ENCODE measurements at places on chromosomes 7 and 10.

GRCh38 chr7:16420329-16420648 is 1.0 kb downstream of the CRPPA start:
- DNase-seq: no peak

DNA sequence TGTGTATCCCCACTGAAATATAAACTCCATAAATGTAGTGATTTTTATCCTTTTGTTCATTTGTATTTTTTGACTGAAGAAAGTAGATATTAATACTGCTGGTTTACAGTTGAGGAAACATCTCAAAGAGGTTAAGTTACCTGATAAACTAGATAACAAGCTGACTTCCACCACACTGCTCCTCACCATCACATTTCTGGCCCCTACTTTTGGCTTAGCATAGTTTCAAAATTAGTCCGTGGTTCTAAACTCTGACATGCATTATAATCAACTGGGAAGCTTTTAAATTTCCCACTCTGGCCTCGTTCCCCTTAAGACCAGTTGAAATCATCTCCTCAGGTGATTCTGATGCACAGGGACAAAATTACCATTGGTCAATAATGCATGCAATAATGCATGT is 43.5 kb downstream of the ANKIB1 start:
- no peak for DNase-seq

- DNase-seq: no peak
These were observed 87.6 kb upstream of the AFAP1L2 start for GRCh38 chr10:114491933-114492332.

DNA sequence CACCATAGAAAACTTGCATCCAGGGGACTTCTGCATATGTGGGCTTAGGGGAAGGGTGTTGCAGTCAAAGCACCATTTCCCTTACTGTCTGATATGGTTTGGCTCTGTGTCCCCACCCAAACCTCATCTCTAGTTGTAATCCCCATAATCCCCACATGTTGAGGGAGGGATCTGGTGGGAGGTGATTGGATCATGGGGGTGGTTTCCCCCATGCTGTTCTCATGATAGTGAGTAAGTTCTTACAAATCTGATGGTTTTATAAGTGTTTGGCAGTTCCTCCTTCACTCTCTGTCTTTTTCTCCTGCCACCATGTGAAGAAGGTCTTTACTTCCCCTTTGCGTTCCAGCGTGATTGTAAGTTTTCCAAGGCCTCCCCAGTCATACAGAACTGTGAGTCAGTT is 177.4 kb downstream of the ADK start:
- DNase-seq: no peak

DNA sequence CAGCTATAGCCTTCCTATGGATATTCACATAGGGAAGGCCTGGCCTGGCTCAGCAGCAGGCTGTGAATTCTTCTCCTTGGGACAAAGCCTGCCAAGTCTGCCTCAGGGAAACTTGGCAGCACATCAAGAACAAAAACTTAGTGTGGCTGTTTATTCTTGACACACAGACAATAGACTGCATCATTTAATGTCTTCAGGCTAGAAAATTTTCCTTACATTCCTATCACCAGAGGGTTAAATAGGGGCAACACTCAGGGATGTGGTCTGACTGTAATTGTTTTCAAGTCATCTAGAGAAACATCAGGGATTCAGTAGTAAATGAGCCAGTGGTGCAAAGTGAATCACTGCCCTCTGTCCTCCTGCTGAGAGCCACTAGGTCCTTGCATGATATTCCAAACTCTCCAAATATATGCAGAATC is 137.3 kb downstream of the SEMA3C start:
- no peak for DNase-seq
